Renal pelvis (tissue), 12 donors: ENCODE measurements at places on chromosomes 12 and 14. TPM values are rescaled to one million over a fixed set of nuclear protein-coding genes. Genes with fewer than 3 reads are reported as not detected.

DNA sequence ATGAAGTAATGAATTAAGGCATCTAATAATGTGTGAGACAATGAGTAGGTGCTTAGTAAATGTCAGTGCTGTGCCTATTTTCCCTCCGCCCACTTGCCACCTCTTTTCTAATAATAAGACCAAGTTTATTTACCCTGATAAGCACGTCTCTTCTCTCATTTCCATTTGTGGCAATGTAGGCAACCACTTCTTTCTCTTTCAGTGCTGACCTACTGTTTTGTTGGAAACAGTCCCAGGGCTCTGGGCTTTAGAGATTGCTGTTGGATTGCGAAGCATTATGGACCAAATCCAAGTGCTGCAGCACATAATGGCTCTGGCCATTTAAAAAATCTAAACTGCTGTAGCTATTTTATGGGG, 141.3 kb upstream of the PLEKHG7 start:
- no peak for DNase-seq

GRCh38 chr14:95041477-95042020, 115.8 kb downstream of the DICER1 start:
- no peak for DNase-seq

GRCh38 chr14:24996930-24997725, 52.8 kb downstream of the STXBP6 start:
- DNase-seq, result no peak

DNA sequence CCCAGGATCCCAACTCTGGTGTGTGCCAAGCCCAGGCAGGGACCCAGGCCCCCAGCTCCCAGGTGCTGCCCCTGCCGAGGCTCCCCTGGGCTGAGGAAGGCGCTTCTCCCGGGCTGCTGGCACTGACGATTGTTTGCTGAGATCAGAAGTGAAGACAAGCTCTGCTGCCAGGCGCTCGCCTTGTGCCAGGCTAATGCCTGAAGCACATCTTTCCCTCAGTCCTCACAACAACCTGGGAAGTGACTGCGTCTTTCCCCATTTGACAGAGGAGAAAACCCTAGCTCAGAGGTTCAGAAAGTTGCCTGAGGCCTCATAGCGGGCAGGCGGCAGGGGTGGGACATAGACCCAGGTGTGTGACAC, 36.8 kb downstream of the ANKRD9 start:
- DNase-seq, result no peak

Gene KLHDC1
- 6.2 TPM for polyA plus RNA-seq

Gene KRT83
- polyA plus RNA-seq, result not detected

Gene ADAM21
- 0.27 TPM for polyA plus RNA-seq

Gene RNF212B
- polyA plus RNA-seq, result 3.4 TPM
